ENCODE measurements at places on chromosomes 1 and 21.
A peak's percentile ranks its signal among the peaks of the same experiment; 100 is the strongest.

GRCh38 chr21:35521852-35522505, 472.9 kb upstream of the RUNX1 start:
- no peak for DNase-seq

GRCh38 chr21:40335704-40336103, 468.5 kb downstream of the PCP4 start:
- DNase-seq, result no peak

GRCh38 chr1:66940981-66941380, 16.2 kb downstream of the MIER1 start:
- peak; percentile 62 for DNase-seq

DNA sequence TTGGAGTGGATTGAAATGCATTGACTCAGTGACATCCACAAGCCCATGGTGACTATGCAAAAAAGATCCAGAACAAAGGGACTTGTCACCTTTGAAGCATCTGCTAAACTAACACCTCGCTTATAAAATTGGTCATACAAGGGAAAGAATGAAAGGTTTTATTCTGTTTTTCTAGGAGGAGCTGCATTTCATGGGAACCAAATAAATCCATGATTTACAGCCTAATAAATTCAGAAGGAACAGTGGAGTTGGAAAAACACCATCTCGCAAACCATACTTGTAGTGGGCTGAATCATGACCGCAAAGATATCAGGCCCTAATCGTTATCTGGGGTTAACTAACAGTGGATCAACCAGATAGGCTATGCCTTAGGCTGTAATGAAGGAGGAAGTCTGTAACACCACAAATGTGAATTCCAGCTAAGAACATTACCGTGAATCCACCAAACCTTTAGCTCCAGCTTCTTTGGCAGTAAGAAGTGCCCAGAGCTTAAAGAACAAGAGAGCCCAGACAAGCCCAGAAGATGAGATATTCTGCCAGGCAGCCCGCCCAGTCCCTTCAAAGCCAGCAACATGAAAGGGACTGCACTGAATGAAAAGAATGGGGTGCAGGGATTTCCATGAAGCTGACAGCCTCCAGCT, 27.4 kb downstream of the RSPH1 start:
- peak; percentile 49 for DNase-seq

GRCh38 chr1:88647749-88648415, 36.2 kb upstream of the PKN2 start:
- no peak for DNase-seq

GRCh38 chr1:227885648-227886502, 61.9 kb downstream of the WNT9A start:
- no peak for DNase-seq

- no peak for DNase-seq
Observed at GRCh38 chr21:34827445-34828235, 158.8 kb downstream of the CLIC6 start.

DNA sequence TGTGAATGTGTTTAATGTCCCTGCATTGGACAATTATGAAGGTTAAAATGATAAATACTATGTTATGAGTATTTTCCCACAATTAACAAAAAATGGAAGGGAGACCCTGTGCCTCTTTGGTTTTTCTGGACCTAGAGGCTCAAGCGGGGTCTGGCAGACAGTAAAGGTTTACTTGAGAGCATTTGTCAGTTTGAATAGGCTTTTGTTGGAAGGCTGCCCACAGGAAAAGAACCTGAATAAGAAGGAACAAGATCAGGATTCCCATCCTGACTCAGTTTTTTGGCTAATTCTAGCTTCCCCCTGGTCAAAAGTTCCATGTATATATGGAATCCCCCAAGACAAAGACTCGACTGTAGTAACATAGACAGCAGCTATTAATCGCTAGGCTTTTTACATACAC, 150.9 kb upstream of the JUN start:
- no peak for DNase-seq

GRCh38 chr1:57269630-57270225, 154.1 kb downstream of the DAB1 start:
- DNase-seq, result no peak

DNA sequence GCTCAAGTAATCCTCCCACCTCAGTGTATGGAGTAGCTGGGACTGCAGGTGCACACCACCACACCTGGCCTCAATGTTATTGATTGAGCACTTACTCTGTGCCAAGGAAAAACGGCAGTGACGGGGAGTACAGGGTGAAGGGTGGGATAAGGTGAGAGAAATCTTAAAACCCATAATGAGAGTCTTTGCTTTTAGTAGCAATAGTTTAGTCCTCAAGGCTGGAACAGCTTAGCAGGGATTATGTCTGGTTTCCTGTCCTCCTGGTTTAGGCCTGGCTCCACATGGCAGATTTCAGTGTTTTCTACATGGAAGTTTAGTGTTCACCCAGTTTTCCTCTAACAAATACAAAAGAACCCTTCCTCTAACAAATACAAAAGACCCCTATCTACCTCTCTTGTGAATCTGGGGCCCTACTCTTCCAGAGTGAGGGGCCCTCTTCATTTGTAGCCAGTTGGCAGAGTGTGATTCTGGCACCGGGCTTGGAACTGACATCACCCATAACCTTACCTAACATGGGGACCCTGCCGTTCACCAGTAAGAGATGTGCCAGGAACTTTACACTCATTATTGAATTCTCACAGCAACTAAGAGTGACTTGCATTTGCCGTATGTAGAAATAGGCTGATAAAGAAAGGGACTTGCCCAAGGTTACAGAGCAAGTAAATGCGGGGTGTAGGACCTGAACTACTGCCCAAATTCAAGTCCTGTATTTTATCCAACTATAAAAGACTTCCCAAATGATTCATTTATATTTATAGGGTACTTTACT, 6.9 kb downstream of the ZNF691 start:
- DNase-seq, result no peak

DNA sequence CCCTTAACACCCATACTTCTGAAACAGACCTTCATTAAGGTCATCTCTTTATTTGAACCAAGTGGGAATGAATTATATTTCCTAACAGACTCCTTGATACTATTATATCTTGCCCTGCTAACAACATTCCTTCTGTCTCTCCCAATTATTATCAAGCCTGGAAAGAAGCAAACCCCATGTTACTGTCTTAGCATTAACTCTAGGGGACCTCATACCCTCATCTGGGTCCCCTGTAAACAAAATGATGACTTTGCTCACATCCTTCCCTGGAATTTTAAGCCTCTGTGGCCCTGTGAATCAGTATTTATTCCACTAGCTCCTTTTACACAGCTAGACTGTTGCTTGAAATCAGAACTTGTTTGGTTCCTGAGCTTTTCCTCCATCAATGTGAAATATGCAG, 38.3 kb upstream of the BCL10 start:
- no peak for DNase-seq

- no peak for DNase-seq
Observed at GRCh38 chr1:111743679-111744101, 4.5 kb upstream of the INKA2 start.

DNA sequence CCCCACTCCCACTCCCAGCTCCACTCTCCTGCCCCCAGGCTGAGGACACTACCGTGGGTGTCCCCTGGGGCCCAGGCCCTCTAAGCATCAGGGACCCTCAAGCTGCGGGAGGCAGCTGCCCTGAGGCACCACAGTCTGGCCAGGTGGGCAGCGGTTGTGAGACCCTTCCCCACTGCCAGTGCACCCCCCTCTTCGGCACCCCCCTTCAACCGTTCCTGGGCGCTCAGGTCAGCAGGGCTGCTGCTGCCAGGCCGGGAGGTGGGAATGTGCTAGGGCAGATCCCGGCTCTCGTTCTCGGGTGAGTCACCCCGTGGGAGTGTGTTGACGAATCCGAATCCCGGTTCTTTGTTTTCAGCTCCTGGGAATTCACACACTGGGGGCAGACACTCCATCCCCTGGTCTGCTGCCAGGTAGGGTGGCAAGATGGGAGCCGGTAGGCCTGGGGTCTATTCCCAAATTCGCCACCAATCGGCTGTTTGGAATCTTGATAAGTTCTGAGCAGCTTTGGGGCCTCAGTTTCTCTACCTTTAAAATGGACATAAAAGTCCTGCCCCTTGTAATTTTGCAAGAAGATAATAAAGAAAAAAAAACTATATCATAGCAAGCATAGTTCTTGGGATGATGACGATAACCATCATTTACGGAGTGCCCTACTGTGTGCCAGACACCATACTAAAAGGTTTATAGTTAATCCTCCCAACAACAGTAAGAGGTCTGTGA, 28.5 kb upstream of the CASZ1 start:
- no peak for DNase-seq

DNA sequence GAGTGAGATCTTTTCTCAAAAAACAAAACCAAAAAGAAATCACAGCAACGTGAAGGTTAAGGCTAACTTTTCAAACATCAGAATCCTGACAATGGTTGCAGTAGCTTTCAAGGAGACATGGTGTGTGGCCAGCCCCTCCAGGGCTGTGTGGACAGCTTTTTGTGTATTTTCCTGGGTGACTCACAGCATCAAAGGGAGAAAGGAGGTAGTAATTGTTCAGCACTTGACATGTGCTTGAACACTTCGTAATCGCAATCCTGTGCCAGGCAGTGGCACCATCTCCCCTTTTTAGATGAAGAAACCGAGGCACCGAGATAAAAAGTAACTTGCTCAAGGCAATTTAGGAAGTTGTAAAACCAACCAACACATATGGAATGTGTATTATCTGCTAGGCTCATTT, 10.3 kb downstream of the NBL1 start:
- DNase-seq, result no peak

DNA sequence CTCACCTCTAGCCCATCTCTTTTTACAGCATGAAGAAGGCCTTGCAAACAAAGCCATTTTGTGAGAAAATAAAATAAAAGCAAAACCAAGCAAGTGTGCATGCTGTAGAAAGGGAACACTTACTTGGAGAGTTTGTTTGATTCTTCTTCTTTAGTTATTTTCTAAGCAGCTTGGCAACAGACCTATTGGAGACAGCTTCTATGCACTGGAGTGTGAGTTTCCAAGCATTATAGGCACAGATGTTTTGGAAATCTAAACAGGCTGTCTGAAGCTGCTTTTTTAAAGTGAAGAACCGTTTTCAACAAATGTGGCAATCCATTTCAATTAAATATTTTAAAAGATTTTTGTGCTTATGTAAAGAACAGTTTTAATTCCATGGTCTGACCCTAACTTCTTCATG, 76.6 kb downstream of the NGF start:
- no peak for DNase-seq

DNA sequence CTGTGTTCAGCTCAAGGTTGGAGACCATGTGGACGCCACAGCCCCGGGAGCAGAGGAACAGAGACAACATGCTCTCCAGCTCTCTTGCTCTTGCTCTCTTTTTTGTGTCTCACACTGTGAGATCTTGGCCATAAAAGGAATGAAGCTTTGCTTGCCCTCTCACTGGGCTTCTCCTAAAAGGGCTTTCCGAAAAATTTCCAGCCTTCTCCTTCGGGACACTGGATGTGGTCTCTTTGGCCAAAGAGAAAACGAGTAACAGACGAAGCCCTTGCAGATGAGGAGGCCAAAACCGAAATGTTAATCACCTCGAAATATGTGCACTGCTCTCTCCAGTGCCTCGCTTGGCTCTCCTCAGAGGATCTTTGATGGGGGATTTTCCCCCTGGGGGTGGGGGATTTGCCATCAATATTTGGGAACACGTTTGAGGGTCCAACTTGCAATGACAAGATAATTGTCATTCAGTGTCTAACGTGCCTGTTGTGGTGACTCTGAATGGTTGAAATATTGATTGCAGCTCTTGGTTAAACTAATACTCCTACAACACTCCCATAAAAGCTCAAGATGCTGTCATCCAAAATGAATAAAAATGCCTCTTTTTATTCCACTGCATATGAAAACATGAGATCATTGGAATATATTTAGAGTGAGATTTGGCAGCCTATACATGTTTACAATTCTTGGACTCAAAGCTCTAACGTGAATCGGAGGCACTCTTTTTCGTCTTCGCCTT, 68.6 kb upstream of the ANGPTL1 start:
- no peak for DNase-seq

DNA sequence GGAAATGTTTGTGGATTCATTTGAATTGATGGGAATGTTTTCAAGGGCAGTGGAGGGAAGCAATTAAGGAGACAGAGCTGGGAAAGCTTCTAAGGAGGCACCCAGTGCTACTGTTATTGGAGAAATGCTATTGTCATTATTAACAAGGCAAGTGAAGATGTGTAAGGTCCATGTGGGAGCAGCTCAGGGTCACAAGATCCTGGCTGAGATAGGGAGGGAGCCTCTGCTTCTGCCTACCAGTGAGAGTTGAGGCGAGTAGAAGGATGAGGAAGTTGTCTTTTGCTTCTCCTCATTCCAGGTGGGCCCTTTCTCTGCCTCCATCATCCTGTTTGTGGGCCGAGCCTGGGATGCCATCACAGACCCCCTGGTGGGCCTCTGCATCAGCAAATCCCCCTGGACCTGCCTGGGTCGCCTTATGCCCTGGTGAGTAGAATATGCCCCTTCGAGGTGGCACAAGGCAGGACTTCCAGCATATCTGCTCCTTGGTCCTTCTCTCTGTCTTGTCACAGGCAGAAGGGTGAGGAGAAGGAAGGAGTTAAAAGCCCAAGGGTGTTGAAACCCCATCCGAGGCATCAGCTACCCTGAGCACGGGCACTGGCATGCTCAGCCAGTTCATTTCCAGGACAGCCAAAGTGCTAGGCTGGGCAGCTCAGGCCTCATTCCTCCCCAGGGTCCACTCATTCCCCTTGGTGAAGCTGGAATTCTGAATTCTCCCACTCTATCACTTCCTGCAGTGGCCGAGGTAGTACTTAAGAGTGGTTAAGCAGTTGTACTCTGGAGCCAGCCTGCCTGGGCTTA, 3.7 kb downstream of the MFSD2A start:
- DNase-seq, result no peak

GRCh38 chr1:174809755-174810280, 189.9 kb upstream of the CACYBP start:
- no peak for DNase-seq

DNA sequence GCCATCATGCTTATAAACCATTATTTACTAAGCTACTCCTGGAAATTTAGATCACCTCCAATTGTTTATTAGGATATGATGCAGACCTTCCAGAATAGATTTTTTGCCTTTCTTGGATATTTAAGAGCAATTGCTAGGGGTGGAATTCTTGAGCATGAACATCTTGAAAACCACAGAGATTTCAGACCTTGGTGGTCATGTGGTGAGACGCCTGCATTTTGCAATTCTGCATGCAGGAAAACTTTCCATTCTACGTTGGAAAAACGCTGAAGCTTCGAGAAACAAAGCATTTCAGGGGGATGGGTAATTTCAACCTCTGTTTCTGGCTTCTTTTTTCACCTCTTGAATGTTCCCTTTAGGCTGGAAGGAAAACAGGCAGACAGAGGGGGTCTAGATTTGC, 596.3 kb downstream of the KIF26B start:
- no peak for DNase-seq

DNA sequence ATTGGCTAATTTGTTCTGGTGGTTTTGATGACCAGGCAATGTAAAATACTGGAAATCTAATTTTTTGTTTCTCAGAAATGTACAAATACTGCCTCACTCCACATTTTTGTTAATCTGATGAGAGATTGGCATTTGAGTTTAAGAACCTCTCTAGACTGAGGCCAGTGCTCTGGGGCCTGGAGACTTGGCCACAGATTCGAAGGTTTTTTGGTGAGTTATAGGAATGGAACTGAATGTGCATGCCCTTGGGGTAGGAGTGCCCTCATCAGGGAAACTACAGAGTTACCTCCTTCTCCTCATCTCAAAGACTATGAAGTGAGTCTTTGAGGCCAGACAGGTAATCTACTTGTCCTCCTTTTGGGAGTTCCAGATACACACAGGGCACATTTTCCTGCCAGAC, 347.9 kb downstream of the LTN1 start:
- no peak for DNase-seq

All from small intestine (tissue), 16 donors.